Gastroesophageal sphincter (tissue), 4 donors: ENCODE measurements at places on chromosomes 1 and 21. TPM values are rescaled to one million over a fixed set of nuclear protein-coding genes. Genes with fewer than 3 reads are reported as not detected.
A peak's percentile ranks its signal among the peaks of the same experiment; 100 is the strongest.

E2F2 gene
- 0.17 TPM for total RNA-seq

FCRLA gene
- total RNA-seq, result not detected

CDC42 gene
- 192 TPM for total RNA-seq

FCGR3A gene
- 23.5 TPM for total RNA-seq

TTC22 gene
- not detected for total RNA-seq

RHBG gene
- not detected for total RNA-seq

CITED4 gene
- 14.0 TPM for total RNA-seq

OLFML2B gene
- 3.8 TPM for total RNA-seq

WDR26 gene
- 91.5 TPM for total RNA-seq

HSD3B1 gene
- total RNA-seq, result not detected

CSMD2 gene
- 0.22 TPM for total RNA-seq

GRCh38 chr1:101697072-101697471 lies 299.7 kb downstream of the OLFM3 start:
- no peak overlapping the region for H3K27ac ChIP-seq
- H3K4me3 ChIP-seq, result no peak overlapping the region
- no peaks in the 10 kb centered on the region for H3K36me3 ChIP-seq
- H3K27me3 ChIP-seq, result no peaks in the 10 kb centered on the region

DNA sequence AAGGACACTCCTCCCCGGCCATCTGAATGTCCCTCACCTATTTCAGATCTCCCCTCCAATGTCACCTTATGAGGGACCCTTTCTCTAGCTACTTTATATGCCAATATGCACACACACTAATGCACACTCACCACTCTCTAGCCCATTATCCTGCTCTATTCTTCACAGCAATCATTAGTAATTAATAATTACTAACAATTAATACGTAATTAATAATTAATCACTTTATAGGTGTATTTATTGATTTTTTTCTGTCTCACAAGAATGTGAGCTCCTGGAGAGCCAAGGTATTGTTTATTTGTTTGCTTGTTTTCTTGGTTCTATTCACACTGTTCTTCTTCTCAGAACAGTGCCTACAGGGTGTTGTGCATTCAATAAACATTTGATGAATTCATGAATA lies 385.2 kb upstream of the DUSP10 start:
- no peak for ATAC-seq
- no peaks in the 10 kb centered on the region for H3K36me3 ChIP-seq
- H3K27me3 ChIP-seq, result no peaks in the 10 kb centered on the region
- H3K4me3 ChIP-seq, result no peak overlapping the region
- no peak overlapping the region for H3K27ac ChIP-seq

DNA sequence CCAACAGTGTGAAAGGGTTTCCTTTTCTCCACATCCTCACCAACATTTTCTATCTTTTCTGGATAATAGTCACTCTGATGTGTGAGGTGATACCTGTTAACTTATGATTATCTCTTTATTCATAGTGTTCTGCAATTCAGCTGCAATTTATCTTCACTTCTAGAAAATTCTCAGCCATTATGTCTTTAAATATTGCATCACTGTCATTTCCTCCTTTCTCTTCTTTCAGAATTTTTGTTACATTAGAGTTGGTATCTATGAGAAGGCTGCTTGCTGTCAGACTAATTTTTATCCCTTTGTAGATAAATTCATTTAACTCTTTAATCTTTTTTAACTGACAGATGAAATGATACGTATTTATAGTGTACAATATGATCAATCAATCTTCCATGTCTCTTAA lies 30.5 kb upstream of the ATF3 start:
- no peak overlapping the region for H3K4me3 ChIP-seq
- no peaks in the 10 kb centered on the region for H3K36me3 ChIP-seq
- no peak for ATAC-seq
- no peaks in the 10 kb centered on the region for H3K27me3 ChIP-seq

DNA sequence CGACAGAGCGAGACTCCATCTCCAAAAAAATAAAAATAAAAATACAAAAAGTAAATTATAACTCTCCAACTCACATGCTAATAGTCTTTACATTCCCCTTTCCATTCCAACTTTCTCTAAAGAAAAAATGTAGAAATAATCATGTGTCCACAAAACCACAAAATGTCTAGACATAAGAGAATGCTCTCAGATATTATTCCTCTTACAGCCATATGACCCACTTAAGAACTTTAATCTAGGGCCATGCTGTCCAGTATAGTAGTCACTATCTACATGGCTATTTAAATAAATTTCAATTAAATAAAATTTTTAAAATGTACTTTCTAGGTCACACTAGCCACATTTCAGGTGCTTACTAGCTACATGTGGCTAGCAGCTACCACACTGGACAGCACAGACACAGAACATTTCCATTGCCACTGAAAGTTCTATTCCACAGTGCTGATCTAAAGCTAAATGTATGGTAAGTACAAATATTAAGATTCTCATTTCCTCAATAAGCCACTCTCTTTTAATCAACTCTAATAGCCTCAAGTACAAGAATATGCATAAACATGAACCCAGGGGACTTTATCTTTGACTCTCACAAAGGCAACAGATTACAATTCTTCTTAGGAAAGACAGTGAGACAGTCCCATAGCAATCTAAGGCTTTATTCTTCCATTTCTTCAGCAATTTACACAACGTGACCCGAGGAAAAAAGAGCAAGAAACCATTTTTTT lies 138.6 kb downstream of the RERE start:
- H3K27me3 ChIP-seq, result no peaks in the 10 kb centered on the region
- no peak overlapping the region for H3K4me3 ChIP-seq
- peaks cover 5% of the 10 kb centered on the region for H3K4me1 ChIP-seq

DNA sequence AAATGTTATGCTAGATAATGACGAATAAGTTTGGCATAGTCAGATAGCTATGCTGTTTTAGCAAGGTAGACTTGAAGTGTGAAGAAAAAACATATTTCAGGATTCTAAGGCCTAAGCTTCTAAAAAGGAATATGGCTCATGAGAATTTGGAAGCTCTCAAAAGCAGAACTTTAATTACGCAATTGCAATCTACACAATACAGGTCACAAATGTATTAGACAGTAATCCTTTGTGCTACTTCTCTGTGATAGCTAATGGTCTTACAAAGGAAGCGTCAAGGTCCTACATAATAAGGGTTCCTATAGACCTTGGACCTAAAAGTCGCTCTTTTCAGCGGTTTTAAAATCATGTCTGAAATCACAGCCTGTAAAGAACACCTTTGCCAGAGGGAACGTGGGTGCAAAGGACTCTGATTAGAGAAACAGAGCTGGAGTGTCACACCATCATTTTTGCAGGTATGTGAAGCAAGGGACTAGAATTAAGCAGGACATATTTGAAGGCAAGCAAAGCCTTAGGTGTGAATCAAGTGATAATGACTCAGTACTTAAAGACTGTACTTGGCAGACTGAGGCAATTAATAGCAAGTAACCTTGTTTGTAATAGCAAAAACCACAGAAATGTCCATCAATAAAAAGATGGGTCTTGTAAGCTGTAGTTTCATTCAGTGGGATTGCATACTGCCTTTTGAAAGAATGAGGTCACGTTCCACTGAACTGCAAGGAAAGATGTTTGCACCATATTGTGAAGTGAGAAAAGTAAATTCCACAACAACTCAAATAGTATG lies 420.2 kb downstream of the KCTD3 start:
- no peaks in the 10 kb centered on the region for H3K4me1 ChIP-seq
- H3K27ac ChIP-seq, result no peak overlapping the region
- no peaks in the 10 kb centered on the region for H3K27me3 ChIP-seq
- H3K4me3 ChIP-seq, result no peak overlapping the region
- ATAC-seq, result no peak
- no peaks in the 10 kb centered on the region for H3K36me3 ChIP-seq

DNA sequence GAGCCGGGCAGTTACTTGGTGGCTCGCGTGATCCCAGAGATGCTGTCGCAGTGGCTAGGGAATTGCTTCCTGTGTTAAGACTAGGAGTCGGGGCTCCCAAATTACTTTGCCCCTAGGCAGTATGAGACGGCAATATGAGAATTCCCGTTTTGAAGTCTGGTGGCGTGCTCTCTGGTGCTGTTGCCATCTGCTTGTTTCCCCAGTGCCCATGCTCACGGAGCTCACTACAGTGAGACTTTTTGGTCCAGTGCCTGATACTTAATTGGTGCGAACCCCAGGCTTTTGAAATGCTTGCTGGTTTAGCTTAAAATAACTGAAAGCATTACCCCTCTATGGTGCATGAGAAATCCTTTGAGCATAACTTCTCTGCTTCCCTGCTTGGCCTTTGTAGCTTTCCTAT lies 22.3 kb downstream of the AGT start:
- no peak overlapping the region for H3K4me3 ChIP-seq
- H3K4me1 ChIP-seq, result no peaks in the 10 kb centered on the region
- H3K27ac ChIP-seq, result no peak overlapping the region
- H3K36me3 ChIP-seq, result peaks cover 83% of the 10 kb centered on the region

- no peak overlapping the region for H3K27ac ChIP-seq
- H3K4me3 ChIP-seq, result no peak overlapping the region
These were observed 42.8 kb downstream of the B3GALT5 start for GRCh38 chr21:39655589-39655988.

GRCh38 chr1:199976496-199977144 lies 50.9 kb upstream of the NR5A2 start:
- no peak overlapping the region for H3K27ac ChIP-seq
- H3K4me3 ChIP-seq, result no peak overlapping the region
- no peaks in the 10 kb centered on the region for H3K4me1 ChIP-seq
- H3K36me3 ChIP-seq, result no peaks in the 10 kb centered on the region
- ATAC-seq, result no peak

DNA sequence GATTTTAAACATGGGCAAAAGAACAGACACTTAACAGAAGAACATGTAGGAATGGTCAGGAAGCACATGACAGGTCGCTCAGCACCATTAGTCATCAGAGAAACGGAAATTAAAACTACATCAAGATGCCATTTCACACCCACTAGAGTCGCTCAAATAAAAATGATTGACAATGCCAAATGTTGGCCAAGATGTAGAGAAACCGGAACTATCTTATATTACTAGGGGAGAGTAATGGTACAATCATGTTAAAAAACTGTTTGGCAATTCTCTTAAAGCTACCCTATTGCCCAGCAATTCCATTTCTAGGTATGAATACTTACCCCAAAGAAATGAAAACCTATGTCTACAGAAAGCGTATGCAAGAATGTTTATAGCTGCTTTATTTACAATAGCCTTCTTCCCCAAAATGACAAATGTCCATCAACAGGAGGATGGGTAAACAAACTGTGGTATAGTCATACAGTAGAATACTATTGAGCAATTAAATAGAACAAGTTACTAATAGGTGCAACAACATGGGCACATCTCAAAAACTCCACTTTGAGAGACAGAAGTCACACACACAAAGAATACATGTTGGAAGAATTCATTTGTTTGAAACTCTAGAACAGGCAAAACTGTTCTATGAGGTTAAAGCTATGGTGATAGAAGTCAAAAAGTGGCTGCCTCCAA lies 92.8 kb downstream of the ETS2 start:
- H3K27me3 ChIP-seq, result no peaks in the 10 kb centered on the region
- H3K4me3 ChIP-seq, result no peak overlapping the region
- no peaks in the 10 kb centered on the region for H3K36me3 ChIP-seq
- peak overlapping the region; percentile 50 for H3K27ac ChIP-seq

DNA sequence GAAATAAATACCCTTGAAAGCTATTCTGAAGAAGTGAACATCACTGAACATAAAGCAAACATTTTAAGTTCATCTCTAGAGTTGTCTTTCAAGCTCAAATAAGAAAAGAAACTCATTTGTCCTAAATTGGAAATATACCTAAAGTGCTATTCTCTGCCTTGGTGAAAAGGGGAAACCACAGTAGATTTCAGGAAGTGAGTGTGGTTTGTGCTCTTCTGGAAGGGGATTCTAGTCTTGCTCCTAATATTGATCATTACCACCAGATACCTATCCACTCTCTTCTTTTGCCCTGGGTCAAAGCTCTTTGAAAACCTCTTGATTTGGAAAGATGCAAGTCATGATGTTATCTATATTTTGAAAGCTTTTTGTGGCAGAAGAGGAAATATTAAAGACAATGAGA lies 798.1 kb downstream of the ADGRL2 start:
- no peaks in the 10 kb centered on the region for H3K4me1 ChIP-seq
- H3K27ac ChIP-seq, result no peak overlapping the region
- no peak for ATAC-seq
- no peak overlapping the region for H3K4me3 ChIP-seq
- no peaks in the 10 kb centered on the region for H3K27me3 ChIP-seq

- no peak overlapping the region for H3K4me3 ChIP-seq
- no peaks in the 10 kb centered on the region for H3K36me3 ChIP-seq
- no peak for ATAC-seq
- peaks cover under 1% of the 10 kb centered on the region for H3K27me3 ChIP-seq
These were observed 91.6 kb downstream of the KIF26B start for GRCh38 chr1:245246433-245246832.

GRCh38 chr1:30477588-30477987 lies 245.8 kb downstream of the MATN1 start:
- H3K27ac ChIP-seq, result no peak overlapping the region
- ATAC-seq, result no peak
- no peak overlapping the region for H3K4me3 ChIP-seq

DNA sequence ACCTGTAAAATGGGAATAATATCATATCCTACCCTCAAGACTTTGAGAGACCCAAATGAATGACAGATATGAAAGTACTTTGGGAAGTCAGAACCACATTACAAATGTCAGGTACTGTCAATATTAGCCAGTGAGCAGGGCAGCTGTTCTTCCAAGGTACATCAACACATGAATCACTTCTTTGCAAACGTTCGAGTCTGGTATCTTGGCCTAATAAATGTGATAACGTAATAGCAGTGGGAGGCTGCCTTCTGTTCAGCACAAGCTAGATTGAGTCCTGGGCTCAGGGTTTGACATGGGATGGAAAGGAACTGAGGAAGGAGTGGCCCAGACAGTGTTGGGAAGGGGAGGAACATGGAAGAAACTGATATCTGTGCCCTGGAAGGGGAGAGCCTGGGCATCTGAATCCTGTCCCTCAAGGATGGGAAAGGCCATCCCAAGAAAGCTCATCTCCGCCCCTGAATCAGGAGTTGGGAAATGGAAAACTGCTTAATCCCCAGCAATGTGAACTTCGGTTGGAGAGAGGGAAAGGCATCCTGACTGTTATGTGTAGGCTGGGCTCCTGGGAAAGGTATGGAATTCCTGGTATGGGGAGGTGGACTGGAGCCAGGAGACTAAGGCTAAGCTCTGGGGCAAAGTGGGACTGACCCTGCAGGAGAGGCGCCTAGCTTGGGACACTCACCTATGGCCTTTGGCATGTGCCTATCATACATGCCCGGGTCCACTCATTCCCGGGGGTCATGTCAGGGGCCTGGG lies 14.3 kb downstream of the KCNC4 start:
- no peaks in the 10 kb centered on the region for H3K4me1 ChIP-seq
- H3K27me3 ChIP-seq, result no peaks in the 10 kb centered on the region
- no peak overlapping the region for H3K4me3 ChIP-seq
- H3K36me3 ChIP-seq, result peaks cover 81% of the 10 kb centered on the region

DNA sequence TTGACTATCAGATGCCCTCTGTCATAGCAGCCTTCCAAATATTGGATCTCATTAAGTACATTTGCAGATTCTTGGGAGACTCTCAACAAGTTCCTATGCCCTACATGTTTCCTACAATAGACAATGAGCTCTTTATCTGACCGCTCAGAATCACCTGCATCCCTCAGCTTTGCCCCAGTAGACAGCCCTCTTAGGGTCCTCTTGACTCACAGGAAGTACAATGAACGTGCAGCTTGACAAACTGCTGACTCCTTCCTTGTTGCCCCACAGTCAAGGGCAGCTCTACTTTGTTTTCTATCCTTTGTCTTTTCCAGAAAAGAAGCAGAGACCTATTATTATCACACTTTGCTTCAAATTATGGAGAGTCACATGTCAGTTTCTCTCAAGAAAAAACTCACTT lies 27.6 kb downstream of the SLC44A5 start:
- no peak overlapping the region for H3K4me3 ChIP-seq
- H3K36me3 ChIP-seq, result no peaks in the 10 kb centered on the region
- no peaks in the 10 kb centered on the region for H3K4me1 ChIP-seq
- no peak for ATAC-seq
